ENCODE measurements at places on chromosomes 3 and 15. TPM values are rescaled to one million over a fixed set of nuclear protein-coding genes. Genes with fewer than 3 reads are reported as not detected.

- no peaks in the 10 kb centered on the region for H3K27me3 ChIP-seq
- H3K4me3 ChIP-seq = no peak overlapping the region
- peaks cover 53% of the 10 kb centered on the region for H3K36me3 ChIP-seq
- H3K4me1 ChIP-seq = no peaks in the 10 kb centered on the region
- H3K27ac ChIP-seq = no peak overlapping the region
These were observed 56.6 kb downstream of the ETV5 start for GRCh38 chr3:186052096-186052840.

DNA sequence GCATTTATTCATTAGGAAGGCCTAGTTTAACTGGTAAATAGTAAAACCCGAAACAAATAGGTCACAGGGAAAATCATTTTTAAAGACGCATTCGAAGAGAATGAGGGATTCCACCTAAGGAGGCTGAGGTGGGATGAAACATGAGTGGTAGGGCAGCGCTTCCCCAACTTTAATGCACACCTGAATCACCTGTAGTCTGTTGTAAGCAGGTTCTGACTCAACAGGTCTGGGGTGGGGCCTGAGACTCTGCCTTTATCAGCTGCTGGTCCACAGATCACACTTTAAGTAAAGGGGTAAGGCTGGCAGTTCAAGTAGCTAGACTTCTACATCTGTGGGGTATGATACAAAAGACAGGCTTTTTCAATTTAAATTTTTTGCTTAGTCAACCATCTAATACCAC is 223.5 kb upstream of the UBE2E2 start:
- H3K4me3 ChIP-seq = no peak overlapping the region
- no peak overlapping the region for H3K27ac ChIP-seq
- peaks cover 23% of the 10 kb centered on the region for H3K4me1 ChIP-seq

DNA sequence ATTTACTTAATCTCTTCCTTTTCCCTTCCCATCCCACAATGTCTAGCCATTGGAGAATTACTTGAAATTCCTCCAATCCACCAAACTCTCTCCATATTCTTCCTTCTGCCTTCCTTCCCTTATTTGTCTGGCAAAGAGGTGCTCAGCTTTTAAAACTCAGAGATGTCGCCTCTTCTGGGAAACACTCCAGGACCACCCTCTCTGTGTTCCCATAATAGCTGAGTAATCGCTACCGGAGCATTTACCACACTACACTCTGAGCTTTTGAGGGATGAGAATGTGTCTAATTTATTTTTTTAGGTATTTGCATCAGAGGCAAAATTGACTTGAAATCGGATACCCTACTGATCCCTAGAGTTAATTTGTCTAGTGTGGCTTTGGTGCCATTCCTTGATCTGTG is 245.7 kb upstream of the TPRG1 start:
- no peak overlapping the region for H3K27ac ChIP-seq
- DNase-seq = no peak
- H3K27me3 ChIP-seq = no peaks in the 10 kb centered on the region
- H3K4me3 ChIP-seq = no peak overlapping the region

DNA sequence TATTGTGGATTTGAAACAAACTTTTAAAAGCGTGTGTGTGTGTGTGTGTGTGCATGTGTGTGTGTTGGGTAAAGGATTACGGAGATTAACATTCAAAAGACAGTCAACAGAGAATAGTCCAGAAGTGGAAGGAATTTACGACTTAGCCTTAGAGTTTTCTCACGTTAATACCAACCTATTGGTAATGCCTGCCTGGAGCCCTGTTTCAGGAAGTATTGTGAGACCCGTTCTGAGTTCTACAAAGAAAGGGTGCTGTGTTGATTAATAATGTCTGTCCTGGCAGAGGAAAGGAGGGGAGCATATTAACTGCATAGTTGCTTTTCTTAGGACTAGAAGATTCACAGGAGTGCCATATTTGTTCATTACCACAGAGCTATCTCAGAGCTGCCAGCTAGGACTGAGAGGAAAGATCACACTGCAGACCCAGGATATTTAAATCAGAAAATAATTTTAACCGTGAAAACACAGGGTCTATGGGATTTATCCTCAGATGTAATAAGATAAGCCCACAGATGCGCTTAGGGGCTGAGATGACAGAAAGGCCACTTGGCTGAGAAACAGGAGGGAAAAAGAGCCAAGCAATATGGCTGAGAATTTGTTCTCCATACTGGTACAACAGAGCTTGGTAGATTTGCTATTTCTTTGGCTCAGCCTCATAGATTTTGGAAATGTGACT is 40.5 kb upstream of the FRMD4B start:
- H3K36me3 ChIP-seq = no peaks in the 10 kb centered on the region
- peaks cover 3% of the 10 kb centered on the region for H3K4me1 ChIP-seq
- DNase-seq = no peak
- no peak overlapping the region for H3K4me3 ChIP-seq
- H3K27ac ChIP-seq = no peak overlapping the region

DNA sequence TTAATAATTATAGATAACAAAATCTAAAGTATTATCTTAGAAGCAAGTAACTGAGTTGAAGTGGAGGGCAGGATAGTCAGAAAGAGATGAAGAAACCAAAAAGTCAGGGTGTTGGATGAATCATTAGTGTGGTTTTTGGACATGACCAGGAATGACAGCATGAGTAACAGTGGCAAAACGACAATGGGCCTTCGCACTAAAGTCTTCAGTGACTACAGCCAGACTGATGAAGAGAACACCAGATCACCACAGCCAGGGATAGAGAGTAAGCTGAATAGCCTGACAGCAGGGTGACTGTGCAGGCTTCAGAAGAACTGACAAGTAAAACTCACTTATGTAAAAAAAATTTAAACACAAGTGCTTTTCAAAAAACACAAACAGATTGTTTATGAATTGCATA is 96.0 kb upstream of the MELTF start:
- no peak overlapping the region for H3K27ac ChIP-seq
- H3K27me3 ChIP-seq = no peaks in the 10 kb centered on the region
- H3K4me1 ChIP-seq = no peaks in the 10 kb centered on the region
- DNase-seq = no peak

GRCh38 chr3:95120921-95121320 is 1058.1 kb downstream of the NSUN3 start:
- DNase-seq = no peak
- H3K4me3 ChIP-seq = no peak overlapping the region
- peaks cover 2% of the 10 kb centered on the region for H3K27me3 ChIP-seq
- H3K4me1 ChIP-seq = peaks cover 7% of the 10 kb centered on the region
- no peak overlapping the region for H3K27ac ChIP-seq

GRCh38 chr3:182487611-182488010 is 305.7 kb upstream of the ATP11B start:
- H3K36me3 ChIP-seq = no peaks in the 10 kb centered on the region
- H3K4me1 ChIP-seq = peaks cover 35% of the 10 kb centered on the region
- H3K27me3 ChIP-seq = no peaks in the 10 kb centered on the region
- no peak for DNase-seq
- H3K27ac ChIP-seq = no peak overlapping the region
- H3K4me3 ChIP-seq = no peak overlapping the region

GRCh38 chr15:60138397-60138968 is 134.4 kb downstream of the FOXB1 start:
- H3K36me3 ChIP-seq = no peaks in the 10 kb centered on the region
- no peak for DNase-seq
- H3K4me3 ChIP-seq = no peak overlapping the region

DNA sequence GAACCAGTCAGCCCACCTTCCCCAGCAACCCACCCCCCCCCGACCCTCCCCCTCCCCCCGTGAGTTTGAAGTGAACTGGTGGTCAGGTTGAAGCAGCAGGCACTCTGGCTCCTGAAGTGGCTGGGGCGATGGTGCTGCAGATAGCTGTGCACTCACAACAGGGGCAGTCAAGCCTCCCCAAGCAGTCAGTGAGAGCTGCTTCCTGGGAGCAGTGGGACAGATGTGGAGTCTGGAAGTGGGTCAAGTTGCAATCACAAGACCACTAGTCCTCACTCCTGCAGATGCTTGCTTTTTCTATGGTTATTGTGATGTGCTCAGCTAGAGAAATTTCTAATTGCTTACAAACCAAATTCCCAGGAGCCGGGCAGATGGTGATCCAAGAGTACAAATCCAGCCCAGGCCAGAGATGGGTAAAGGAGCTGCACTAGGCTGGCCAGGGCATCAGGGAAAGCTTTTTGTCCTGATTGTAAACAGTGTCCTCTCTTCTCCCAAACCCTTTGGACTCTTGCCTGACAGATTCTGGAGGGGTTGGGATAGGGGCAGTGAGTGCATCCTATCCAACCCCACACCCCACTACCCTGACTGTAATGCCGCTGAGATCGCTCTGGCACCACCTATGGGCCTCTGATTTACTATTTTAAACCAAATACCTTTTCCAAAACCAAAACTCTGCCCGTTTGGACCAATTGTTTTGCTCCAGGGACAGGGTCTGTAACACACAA is 9.8 kb upstream of the CLPX start:
- no peaks in the 10 kb centered on the region for H3K4me1 ChIP-seq
- H3K27me3 ChIP-seq = peaks cover 3% of the 10 kb centered on the region
- no peaks in the 10 kb centered on the region for H3K36me3 ChIP-seq
- no peak for DNase-seq
- no peak overlapping the region for H3K27ac ChIP-seq
- no peak overlapping the region for H3K4me3 ChIP-seq

GRCh38 chr3:111662907-111663306 is 67.8 kb upstream of the ZBED2 start:
- DNase-seq = no peak
- H3K27me3 ChIP-seq = peaks cover 20% of the 10 kb centered on the region
- H3K36me3 ChIP-seq = no peaks in the 10 kb centered on the region
- peaks cover 9% of the 10 kb centered on the region for H3K4me1 ChIP-seq
- H3K4me3 ChIP-seq = no peak overlapping the region

DNA sequence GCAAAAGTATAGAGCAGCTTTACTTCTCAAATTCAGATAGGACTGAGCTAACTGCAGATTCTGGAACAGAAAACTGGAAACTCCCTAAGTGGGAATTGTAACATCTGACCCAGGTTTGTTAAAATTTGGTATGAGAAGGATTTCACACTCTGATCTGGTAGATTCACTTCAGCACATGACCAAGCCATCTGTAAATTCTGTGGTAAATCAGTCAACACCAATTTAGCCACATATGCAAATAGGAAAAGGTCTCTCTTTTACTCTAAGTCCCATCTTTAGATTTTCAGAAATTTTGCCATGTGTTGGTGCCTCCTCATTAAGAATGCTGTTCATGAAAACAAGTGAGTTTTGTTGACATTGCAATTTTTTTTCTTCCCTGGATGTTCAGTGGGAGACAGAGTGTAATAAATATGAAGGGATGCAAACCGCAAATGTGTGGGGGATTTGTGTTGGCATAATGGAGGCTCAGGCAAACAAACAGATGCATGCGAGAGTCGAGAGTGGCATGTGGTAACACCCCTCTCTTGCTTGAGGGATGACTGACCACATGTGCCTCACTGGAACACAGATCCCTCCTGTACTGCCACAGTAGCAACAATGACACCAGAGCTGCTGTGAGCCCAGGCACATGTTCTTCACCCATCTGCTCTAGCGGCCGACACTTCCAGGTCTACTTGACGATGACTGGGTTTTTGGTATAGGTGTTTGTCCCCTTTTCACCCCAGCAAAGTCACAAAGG is 146.6 kb downstream of the FEZF2 start:
- no peak for DNase-seq
- peaks cover 5% of the 10 kb centered on the region for H3K36me3 ChIP-seq
- peaks cover 2% of the 10 kb centered on the region for H3K4me1 ChIP-seq
- H3K27me3 ChIP-seq = no peaks in the 10 kb centered on the region
- no peak overlapping the region for H3K27ac ChIP-seq
- no peak overlapping the region for H3K4me3 ChIP-seq

The CCR1 gene
- not detected for total RNA-seq

- no peak overlapping the region for H3K27ac ChIP-seq
- no peak overlapping the region for H3K4me3 ChIP-seq
- no peak for DNase-seq
- no peaks in the 10 kb centered on the region for H3K36me3 ChIP-seq
- no peaks in the 10 kb centered on the region for H3K27me3 ChIP-seq
- H3K4me1 ChIP-seq = no peaks in the 10 kb centered on the region
These were observed 9.4 kb upstream of the C15orf39 start for GRCh38 chr15:75192307-75192706.
